SK-MEL-5 (cell line): ENCODE measurements at places on chromosomes 5 and 9. TPM values are rescaled to one million over a fixed set of nuclear protein-coding genes. Genes with fewer than 3 reads are reported as not detected.

SEMA5A gene
- 38.1 and 39.0 TPM in 2 replicates for total RNA-seq

AKNA gene
- total RNA-seq: 5.5 and 6.0 TPM in 2 replicates

BAAT gene
- 0.53 and 0.85 TPM in 2 replicates for total RNA-seq

PPP1R26 gene
- 22.5 and 24.4 TPM in 2 replicates for total RNA-seq

MRPS30 gene
- 224 and 227 TPM in 2 replicates for total RNA-seq

BASP1 gene
- 1.7 and 2.7 TPM in 2 replicates for total RNA-seq

GNA14 gene
- 0.05 and 0.13 TPM in 2 replicates for total RNA-seq

MSANTD3 gene
- 101 and 103 TPM in 2 replicates for total RNA-seq

CA9 gene
- 0.29 TPM in 1 of 2 replicates, not detected in the other for total RNA-seq
